ENCODE measurements at places on chromosomes 6 and 20. TPM values are rescaled to one million over a fixed set of nuclear protein-coding genes. Genes with fewer than 3 reads are reported as not detected.

Gene MEI4
- total RNA-seq: not detected

Gene GNAS
- 1,097 TPM for total RNA-seq

Gene AGPAT4
- 2.8 TPM for total RNA-seq

Gene IL20RA
- total RNA-seq: not detected

Gene POU3F2
- not detected for total RNA-seq

Gene LTA
- 17.1 TPM for total RNA-seq

Gene UNC93A
- total RNA-seq: not detected

Gene C20orf144
- total RNA-seq: 0.27 TPM

Gene SRSF3
- total RNA-seq: 620 TPM

Gene PACSIN1
- total RNA-seq: 1.7 TPM
